ENCODE measurements at places on chromosomes 12 and 14.

- DNase-seq = no peak
Observed at GRCh38 chr12:90253136-90253535, 544.5 kb upstream of the ATP2B1 start.

DNA sequence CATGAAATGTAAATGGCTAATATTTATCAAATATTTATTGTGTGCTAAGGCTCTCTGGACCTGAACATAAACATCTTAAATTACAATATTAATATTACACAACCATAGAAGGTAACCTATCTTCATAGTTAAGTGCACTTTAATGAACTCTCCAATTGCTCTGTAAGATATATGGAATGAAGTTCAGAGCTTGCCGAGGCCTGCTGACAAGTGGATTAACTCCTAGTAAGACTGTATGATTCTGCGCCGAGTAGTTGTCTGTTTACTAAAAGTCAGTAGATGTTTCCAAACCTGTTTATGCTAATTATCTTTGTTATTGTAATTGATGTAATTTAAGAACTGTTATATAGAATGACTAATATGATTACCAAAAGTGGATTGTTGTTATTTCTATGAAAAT is 77.2 kb downstream of the PTPRR start:
- DNase-seq = no peak

- DNase-seq = no peak
Observed at GRCh38 chr12:12837813-12838153, 24.6 kb downstream of the DDX47 start.

DNA sequence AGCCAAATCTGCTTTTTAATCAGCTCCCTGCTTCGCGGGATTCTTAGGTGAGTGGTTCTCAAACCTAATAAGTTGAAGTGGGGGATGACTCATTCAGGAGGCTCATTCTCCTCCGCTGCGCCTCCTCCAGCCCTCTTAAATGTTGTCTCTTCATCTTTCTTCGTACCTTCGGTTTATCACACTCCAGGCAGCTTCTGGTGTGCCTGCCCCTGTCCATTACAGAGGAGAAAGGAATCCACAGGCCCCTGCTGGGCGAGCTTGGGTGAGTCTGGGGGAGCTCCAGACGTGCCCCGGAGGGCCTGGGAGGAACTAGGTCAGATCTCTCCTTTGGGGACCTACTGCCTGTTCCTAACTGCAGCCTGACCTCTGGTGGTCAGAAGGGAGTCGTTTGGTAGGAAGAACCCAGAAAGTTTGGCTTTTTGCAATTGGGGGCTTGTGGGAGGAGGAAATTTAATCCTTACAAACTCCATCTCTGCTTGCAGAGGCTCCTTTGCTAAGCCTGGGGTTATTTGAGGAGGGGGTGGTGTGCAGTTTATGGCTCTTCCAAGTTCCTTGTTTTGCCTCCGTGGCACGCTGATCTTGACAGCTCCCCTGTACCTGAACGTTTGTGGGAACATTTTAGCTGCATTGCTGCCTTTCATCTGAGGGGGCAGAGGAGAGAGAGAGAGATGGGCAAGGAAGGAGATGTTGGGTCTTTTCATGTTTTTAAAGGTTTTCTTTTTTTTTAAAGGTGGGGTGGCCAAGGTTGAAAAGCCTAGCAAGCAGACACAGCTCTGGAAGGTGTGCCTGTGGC is 84.1 kb upstream of the GNG2 start:
- DNase-seq = no peak

DNA sequence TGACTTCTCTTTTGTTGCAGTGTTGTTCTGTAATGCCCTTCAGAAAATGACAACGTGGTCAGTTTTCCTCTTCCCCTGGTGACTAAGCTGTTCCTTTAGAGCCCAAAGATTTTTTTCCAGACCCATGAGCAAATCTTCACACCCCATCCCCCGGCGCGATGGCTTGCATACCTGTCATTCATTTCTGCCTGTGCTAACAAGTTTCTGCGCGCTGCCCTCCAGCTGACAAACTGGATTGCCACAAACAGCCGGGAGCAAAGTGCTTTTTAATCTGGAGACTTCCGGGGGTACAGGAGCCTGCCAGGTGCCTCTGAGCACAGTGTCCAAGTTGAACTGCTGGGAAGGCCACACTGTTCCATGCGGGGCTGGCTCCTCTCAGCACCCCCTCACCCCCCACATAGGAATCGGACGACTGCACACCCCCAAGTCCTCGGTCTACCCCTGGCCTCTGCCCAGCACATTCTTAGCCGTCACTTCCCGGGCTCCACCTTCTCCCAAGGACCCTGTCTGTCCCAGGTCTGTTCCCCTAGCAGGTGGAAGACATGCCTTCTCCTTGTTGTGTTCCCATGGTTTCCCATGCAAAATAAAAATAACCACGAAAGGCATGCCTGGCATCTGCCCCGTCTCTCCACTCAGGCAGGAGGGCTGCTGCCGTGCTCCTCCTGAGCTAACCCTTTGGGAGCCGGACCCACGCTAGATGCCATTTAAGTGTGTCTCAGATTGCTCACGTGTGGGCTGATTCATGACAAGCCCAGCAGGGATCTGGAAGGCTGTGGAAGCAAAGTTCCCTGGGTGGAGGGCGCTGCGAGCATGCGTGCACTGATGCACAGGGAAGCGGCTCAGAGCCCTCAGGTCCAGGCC is 14.1 kb downstream of the RILPL1 start:
- DNase-seq = no peak

DNA sequence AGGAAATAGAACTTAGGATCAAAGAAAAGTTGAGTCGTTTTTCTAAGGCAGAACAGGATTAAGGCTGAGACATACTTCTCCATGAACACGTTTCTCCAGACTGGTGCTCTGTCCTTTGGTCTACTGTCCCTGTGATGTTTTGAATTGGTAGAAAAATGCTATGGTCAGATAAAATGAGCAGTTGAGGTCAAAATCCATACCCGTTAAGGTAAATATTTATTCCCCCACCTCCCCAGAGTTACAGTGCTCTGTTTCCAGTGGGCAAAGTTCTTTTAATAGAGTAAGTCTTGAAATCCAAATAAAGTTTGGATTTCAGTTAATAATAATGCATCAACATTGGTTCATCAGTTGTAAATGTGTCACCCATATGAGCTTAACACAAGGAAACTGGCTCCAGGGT is 74.5 kb downstream of the PTHLH start:
- no peak for DNase-seq

DNA sequence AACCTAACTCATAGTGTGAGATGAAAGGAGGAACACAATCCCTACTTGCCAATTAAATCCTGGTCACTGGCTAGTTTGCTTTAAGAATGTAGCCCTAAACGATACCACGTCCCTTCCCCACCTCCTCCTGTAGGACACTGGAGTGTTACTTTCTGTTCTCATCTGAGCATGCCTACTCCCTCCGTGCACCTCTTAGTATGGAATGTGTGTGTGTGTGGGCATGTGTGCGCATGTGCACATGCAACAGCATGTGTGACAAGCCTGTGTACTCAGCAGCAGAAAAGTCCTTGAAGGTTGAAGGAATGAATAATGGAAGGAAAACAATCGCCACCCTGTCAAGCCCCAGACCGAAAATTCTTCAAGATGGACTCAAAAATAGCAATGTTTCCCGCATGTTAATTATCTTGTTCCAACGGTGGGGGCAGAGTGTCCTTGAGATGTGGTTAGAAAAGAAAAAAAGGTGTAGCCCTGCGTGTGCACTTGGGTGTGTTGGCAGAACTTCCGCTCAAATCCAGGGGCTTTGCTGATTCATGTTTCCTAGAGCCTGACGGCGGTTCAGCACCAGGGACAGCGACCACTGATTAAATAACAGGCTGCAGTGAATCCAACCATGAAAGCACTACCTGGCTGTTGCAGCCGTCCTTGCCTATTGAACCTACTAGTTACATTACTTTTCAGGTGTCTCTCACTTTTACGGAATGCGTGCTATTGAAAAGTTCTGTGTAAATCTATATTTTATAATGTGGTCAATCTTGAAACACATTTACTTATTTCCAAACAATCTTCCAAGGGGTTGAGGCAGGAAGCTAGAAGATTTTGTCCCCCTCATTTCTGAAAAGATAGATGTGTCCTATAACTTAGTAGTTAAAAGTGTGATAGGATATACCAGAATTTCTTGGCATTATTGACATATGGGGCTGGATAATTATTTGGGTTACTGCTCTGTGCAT is 79.8 kb downstream of the SRRM4 start:
- DNase-seq = no peak

DNA sequence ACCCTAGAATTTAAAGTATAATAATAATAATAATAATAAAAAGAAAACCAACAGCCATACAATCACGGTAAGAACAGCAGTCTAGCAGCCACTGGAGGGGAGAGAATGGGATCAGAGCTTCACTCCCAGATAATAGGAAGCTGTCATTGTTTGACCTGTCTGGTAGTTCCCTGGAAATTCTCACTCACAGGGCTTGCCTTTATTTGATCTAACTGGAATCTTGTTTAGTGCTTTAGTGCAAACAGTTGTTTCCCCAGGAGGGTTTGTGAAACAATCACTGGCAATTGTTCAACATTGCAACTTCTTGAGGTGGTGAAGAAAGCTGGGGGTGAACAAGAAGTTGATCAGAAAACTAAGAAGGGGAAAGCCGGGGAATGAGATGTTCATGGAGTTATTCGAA is 68.7 kb upstream of the PTCSC3 start:
- no peak for DNase-seq

All from activated naive CD8-positive, alpha-beta T cell treated with anti-CD3 and anti-CD28 coated beads, Interleukin-2, amount 50 U/mL, for 16 hours (primary cell).